Gastrocnemius medialis (tissue), 4 donors: ENCODE measurements at places on chromosomes 3 and 15. TPM values are rescaled to one million over a fixed set of nuclear protein-coding genes. Genes with fewer than 3 reads are reported as not detected.

- DNase-seq = no peak
Observed at GRCh38 chr15:88834211-88834812, 31.1 kb downstream of the ACAN start.

- no peak for DNase-seq
Observed at GRCh38 chr15:29613951-29614382, 208.3 kb downstream of the TJP1 start.

DNA sequence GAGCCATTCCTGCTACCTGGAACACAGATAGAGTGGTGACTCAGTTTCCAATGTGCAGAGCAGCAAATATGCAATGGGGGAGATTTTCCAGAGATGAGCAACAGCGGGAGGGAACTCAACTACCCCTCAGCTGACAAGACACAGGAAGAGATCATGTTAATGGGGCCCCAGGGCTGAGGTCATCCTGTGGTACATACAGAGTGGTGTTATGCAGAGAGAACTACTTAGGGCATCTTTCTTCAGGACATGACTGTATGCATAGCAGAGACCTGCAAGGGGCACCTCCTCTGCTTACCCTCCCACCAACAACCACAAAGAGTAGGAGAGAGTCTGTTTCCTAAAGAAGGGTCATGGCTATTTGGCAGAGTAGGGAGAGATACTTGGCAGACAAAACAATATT is 6.8 kb upstream of the TBC1D5 start:
- no peak for DNase-seq

Gene CCR9
- total RNA-seq = not detected
